ENCODE measurements at places on chromosomes 1 and 21.

DNA sequence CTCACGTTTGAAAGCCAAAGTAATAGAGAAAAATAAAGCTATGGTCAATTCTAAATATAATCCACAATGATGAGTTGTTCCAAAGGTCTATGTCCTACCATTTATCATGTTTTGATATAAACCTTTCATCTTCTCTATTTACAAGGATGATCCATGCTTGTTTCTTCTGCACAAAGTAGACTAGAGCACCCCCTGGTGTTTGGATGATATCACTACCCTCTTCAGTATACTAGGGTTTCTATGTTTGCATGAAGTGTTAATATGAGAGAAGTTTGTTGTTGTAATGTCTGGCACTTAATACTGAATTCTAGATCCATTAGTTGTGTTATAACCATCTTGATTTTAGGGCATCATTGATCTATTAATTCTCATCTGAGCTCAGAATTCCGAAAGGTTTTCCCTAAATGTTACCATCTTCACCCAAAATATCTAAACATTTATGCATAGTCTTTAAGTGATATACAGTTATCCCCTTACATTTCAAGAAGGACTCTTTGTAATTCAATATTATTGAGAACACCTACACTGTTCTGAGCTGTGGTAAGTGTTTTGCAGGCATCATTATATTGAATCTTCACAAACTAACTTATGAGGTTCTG, 21.1 kb downstream of the CLDN8 start:
- DNase-seq: no peak

DNA sequence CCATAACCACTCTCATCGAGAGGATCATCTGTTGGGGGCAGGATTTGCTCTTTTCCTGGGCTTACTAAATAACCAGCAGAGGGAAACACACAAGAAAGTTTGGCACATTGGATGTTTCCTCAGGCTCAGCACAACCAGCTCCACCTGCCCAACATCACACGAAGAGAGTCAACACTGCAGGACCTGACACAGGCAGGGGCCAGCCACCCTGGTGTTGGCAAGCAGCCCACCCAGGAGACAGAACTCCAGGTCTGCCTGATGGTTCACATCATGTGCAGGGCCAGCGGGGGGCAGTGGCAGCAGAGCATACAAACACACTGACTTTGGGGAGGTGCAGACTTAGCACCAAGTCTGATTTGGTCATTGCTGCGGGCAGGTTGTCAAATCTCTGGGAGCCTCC, 182.3 kb upstream of the GALNT2 start:
- DNase-seq: no peak

DNA sequence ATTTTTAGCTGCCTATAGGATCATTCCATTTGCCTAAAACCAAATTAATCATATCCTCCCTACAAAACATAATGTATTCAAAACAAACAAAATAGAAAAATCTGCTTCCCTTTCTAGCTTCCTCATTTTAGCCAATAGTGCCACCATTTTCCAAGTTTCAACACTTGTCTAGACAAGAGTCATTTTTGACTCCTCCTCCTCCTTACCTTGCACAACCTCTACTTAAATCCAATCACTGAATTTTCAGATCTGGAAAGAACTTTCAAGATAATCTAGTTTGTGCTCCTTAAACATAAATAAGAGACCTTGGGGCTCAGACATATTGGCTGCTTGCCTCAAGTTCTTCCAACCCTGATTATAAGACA, 7.4 kb downstream of the STX6 start:
- DNase-seq: no peak

DNA sequence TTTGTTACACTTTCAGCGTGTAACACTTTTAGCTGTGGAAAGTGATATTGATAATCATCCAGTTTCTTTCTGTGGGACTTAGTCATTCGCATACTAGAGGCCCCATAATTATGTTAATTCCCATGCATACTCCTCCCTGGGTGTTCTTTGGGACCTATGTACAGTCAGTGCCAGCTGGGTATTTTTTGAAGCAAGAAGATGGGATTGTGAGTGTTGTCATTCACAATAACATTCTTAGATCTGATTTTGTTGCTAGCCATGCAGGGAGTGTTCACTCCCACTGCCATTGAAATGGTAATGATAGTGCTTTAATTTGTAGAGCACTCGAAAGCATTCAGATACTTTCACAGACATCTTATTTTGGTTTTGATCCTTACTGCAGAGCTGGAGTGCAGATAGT, 11.6 kb downstream of the SARS1 start:
- DNase-seq: no peak

DNA sequence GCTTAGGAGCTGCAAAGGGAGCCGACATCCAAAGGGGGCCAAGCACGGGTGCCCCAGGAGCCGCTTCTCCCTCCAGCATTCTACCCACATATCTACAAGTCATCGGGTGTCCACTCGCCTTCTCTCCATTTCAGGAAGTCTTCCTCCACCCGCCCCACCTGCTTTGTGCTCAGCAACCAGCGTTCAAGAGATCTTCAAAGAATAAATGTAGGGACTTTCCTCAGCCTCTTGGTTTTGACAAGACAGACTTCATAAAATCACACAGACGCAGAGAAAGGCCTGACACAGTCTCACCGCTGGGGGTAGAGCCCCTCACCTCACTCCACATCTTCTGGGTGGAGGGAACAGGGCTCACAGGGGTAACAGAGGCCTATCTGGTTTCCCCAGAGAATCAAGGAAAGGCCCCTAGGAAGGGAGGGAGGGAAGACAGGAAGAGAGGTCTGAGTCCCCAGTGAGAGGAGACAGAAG, 49.5 kb downstream of the SSBP3 start:
- no peak for DNase-seq

- DNase-seq: no peak
These were observed 30.2 kb downstream of the DPH5 start for GRCh38 chr1:100995198-100995988.

GRCh38 chr1:20792196-20792595, 5.1 kb upstream of the HP1BP3 start:
- DNase-seq: no peak

GRCh38 chr21:43203591-43203990, 34.8 kb downstream of the CRYAA start:
- DNase-seq: no peak

DNA sequence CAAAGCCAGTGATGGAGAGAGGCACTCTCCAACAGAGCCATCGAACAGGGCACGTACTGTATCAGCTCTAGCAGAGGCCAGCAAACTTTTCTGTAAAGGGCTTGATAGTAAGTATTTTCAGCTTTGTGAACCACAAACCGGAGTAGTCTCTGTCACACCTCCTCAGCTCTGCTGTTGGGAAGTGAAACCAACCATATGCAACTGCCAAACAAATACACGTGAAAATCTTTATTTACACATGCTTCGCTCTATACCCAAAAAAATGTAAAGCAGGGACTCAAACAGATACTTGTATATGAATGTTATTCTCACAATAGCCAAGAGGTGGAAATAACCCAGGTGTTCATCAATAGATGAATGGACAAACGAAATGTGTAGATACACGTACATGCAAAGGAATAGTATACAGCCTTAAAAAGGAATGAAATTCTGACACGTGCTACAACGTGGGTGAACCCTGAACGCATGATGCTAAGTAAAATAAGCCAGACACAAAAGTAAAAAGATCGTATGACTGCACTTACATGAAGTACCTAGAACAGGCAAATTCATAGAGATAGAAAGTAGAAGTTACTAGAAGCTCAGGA, 39.0 kb downstream of the SETD4 start:
- DNase-seq: no peak

DNA sequence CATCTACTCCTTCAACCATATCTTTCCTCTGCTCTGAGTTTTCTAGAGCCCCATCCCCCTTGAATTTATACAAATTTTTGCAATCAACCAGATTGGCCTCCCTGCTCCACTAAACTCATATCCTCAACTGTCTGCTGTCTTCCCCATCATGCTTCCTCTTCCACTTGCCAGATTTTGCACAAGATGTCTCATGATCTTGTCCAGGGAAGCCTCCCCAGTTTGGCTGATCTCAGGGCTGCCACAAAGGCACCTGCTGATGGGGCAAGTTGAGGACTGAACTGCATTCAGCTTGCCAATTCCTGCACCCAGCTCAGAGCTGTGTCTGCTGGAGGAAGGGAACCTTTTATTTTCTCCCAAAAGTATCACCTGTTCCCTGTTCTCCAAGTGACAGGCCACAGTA, 3.9 kb upstream of the KCNJ9 start:
- DNase-seq: no peak

DNA sequence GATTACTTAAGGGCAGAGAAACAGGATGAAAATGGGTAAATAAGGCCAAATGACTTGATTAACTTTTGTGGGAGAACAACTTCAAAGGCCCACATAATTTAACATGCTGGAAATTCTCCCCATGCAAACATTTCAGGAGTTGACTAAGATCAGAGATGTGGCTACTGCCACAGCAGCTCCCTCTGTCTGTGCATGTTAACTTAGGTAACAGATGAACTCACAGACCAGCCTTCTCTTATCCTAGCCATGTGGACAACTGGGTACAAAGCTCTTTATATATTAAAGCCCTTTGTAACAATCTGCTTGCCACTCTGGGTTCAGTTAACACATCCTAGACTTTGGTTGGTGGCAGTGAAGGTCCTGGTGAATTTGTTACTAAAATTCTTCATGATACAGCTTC, 33.2 kb downstream of the BEND5 start:
- DNase-seq: no peak

DNA sequence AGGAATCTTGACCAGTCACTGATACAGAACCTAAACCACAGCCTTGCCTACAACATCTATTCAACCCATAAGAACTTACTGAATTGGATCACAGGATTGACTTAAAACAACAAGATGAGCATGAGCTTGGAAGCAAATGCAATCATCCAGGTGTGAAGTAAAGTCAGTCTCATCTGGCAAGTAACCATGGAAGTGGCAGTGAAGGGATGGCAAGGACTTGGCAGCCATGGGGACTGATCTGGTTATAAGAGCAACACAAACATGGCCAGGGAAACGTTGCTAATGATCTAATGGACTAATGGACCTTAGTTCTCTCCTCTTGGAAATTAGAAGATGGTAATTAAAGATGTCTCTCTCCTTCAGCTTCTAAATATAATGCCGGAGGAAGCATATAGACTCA, 133.1 kb downstream of the VAV3 start:
- DNase-seq: no peak

DNA sequence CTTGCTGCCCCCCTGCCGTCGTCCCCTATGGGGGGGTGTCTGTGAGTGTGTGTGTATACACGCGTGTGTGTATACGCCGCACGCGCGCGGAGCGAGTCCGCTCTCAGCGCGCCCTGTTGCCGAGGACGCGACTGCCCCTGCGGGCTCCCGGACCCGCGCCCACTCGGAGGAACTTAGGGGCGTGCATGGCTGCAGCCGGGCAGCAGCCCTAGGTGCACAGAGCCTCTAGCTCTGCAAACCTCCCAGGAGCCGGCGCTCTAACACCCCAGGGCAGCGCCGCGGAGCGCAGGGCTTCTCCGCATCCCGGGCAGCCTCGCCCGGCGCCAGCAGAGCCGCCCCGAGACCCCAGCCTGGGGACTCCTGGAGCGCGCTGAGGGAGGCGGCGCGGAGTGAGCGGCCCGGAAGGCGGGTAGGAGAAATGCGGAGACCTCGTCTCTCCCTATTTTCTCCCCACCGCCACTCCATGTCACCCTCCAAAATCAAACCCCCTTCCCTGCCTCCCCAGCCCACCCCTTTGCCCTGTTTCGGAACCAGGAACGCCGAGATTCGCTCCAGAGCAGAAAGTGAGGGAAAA, 574 bp downstream of the ITPKB start:
- peak; percentile 69 for DNase-seq

- no peak for DNase-seq
These were observed 167.9 kb upstream of the IRF2BP2 start for GRCh38 chr1:234777856-234778220.

DNA sequence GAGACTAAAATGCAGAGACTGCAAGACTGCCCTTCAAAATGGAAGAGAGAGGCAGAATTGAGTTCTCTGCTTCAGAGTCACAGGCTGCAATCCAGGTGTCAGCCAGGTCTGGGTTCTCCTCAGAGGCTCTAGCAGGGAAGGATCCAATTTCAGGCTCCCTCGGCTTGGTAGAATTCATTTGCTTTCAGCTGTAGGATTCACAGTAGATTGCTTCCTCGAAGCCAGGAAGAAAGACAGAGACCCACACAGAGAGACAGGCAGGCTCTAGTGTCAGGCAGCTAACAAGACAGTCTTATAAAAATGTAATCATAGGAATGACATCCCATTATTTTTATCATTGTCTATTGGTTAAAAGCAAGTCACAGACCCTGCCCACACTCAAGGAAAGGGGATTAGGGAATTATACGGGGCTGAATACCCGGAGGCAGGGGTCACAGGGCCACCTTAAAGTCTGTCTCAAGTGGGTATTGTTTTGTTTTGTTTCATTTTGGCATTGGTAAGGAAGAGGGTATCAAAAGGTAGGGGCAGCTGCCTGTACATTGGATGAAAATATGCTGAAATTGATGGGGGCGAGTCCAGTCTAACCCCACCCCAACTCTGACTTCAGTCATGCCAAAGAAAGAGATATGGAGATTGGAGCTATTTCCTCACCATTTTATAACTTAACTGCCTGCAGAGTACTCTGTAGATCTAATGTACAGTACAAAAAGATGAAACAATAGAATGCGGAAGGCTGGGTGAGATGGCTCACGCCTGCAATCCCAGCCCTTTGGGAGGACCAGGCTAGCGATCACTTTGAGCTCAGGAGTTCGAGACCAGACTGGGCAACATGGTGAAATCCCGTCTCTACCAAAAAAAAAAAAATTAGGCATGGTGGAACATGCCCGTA, 9.5 kb upstream of the TBCE start:
- DNase-seq: no peak

DNA sequence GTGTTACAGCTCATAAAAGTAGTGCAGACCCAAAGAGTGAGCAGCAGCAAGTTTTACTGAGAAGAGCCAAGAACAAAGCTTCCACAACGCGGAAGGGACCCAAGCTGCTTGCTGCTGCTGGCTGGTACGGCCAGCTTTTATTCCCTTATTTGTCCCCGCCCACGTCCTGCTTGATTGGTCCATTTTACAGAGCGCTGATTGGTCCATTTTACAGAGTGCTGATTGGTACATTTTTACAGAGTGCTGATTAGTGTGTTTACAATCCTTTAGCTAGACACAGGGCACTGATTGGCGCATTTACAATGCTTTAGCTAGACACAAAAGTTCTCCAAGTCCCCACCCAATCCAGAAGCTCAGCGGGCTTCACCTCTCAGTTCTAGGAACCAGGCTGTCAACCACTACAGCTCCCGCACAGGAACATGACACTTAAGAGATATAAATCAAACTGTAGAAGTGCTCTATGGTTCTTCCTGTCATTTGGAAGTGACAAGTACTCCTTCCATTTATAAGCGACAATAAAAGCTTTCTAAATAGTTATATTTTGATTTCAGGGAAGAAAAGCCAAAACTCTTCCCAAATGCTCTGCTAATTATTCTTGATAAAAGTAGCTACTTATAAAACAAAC, 28.5 kb downstream of the RNF115 start:
- no peak for DNase-seq

GRCh38 chr1:43468414-43468813, 14.7 kb upstream of the HYI start:
- DNase-seq: no peak

GRCh38 chr1:113928187-113928930, 765 bp upstream of the HIPK1 start:
- no peak for DNase-seq

GRCh38 chr1:2460996-2461751, 14.9 kb upstream of the PLCH2 start:
- DNase-seq: no peak

- no peak for DNase-seq
These were observed 61.0 kb downstream of the TIAM1 start for GRCh38 chr21:31283025-31283424.

- DNase-seq: no peak
These were observed 20.9 kb downstream of the CAPN2 start for GRCh38 chr1:223732993-223733798.

Measured in Peyer's patch (tissue), 4 donors.